ENCODE measurements at places on chromosomes 1 and 21.

DNA sequence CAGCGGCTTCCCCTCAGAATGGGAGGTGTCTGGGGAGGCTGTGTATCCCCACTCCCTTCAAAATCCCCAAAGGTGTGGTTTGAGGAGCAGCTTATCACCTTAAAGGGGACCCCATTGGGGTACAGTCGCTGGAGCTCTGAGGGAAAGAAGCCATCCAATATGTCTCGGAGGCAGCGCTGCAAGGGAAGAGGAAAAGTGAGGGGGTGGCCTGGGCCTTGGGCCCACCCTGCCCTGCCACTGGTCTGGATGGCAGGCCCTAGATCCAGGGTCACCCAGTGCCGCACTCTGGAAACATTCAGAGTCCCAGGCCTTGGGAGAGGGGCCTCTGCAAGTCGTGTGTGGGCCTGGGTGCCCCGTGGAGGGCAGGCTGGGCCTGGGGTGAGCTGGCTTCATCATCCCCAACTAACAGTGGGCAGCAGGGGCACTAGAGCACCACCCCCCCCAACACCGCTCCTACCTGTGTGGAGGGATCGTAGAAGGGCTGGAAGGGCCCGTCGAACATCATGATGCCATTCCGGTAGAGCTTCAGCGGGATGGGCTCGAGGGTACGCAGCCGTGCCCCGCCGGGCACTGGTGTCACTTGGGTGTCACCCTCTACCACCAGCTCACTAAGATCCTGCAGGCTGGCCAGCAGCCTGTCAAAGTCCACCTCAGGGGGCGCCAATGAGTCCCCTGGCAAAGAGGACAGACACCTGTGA, 5.6 kb downstream of the SH3BGRL3 start:
- no peak for DNase-seq

DNA sequence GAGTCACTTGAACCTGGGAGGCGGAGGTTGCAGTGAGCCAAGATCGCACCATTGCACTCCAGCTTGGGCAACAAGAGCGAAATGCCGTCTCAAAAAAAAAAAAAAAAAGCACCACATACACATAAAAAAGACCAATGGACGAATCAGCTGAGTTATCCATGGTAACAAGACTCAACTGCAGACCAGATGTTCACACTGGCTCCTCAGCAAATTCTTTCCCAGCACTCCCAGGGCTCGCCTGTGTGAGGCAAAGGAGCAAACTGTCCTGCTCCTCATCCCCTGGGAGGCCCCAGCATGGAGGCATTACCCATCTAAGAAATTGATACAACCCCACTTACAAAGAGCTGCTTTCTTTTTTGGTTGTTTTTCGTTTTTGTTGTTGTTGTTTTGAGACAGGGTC, 3.1 kb downstream of the TMEM234 start:
- DNase-seq: no peak

GRCh38 chr21:25331286-25331685, 276.0 kb downstream of the MRPL39 start:
- DNase-seq: no peak

DNA sequence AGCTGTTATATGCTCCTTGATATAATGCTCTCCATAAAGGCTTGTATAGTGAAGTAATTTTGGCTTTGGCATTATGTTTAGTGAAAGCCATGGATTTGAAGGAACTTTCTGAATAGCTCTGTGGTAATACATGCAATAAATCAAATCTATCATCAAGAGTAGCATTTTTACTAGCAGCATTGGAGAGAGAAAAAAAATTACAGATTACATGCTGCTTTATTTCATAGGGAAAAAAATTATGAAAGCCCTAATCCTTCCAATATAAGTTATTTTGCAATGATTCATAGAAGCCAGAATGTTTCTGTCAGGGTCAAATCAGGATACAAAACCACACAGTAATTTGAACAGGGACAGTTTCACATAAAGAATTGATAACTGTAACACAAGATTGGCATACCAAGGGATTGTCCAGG, 250.0 kb downstream of the SPATA17 start:
- no peak for DNase-seq

- no peak for DNase-seq
Observed at GRCh38 chr1:203450479-203451149, 25.0 kb upstream of the PRELP start.

DNA sequence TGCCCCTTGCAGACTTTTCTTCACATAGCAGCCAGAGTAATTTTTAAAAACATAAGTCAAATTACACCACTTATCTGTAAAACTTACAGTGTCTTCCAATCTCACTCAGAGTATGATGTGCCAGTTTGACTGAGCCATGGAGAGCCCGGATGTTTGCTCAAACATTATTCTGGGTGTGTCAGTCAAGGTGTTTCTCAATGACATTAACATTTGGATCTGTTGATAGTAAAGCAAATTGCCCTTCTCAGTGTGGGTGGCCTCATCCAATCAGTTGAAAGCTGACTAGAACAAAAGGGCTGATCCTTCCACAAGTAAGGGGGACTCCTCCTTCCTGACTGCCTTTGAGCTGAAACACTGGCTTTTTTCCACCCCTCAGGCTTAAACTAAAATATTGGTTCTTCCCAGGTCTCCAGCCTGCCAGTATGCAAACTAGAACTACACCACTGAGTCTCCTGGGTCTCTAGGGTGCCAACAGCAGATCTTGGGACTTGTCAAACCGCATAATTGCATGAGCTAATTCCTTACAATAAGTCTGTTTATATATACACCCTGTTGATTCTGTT, 157.9 kb upstream of the CTTNBP2NL start:
- DNase-seq: no peak

DNA sequence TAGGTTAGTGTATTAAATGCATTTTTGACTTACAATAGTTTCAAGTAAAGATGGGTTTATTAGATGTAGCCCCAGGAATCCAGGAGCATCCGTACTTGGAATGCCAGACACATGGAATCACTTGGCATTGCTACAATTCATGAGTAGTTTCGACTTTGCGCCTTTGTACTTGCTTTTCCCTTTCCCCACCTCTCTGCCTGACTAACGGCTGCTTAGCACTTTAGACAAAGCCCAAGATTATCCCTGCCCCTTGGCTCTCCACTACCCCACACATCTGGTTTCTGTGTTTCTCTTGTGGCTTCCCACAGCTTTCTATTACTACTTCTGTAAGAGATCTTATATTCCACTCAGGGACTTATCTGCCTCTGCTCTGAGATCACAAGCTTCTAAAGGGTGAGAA, 397.7 kb upstream of the POU3F1 start:
- DNase-seq: peak; percentile 18

- peak; percentile 81 for DNase-seq
Observed at GRCh38 chr1:24743404-24744211, 1.6 kb upstream of the CLIC4 start.

- peak; percentile 76 for DNase-seq
Observed at GRCh38 chr1:21313203-21313885, 23.1 kb upstream of the ECE1 start.

DNA sequence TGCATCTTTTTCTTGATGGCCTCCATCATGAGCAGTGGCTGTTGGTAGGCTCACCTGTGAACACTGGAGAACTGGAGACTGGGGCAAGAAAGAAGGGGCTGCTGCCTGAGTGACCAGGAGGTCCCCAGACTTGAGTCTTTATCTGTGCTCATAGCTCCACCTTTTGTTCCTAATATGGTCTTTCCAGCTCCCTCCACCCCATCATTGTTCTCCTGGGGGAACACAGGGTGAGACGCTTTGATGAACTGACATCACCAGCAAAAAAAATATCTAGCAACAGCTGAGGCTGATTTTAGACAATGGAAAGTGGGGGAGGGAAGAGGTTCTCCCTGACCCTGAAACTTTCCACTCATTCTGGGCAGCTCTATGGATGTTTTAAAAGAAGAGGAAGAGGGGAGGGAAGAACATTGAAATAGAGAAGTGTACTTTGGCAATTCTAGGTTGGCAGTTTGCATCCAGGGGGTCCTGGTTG, at the start of gene TPM3:
TPM3 (minus strand) TSS at position 111 of the 472 bp plus-strand sequence; CDS start at position 29, 82 bp downstream.
- no peak for DNase-seq

DNA sequence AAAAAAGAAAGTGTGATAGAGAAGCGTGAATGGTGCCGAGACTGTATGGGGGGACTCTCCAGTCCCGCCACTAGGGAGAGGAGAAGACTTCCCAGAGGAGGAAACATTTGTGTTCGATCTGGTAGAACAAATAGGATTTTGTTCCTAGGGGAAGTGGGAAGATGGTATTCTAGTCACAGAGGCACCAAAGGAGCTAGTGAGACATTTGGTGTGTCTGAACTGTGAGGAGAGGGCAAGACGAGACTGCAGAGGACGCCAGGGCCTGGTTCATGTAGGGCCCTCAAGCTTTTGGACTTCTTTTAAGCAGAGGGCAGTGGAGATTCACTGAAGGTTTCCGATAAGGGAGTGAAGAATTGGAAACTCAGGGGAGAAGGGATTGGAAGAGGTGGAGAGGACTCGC, 2.9 kb downstream of the BTBD19 start:
- no peak for DNase-seq

Measured in HFFc6 (cell line).